B cell (primary cell): ENCODE measurements at places on chromosomes 2 and 18. TPM values are rescaled to one million over a fixed set of nuclear protein-coding genes. Genes with fewer than 3 reads are reported as not detected.

The CDKL4 gene
- 0.42 TPM in 1 of 2 replicates, not detected in the other for polyA plus RNA-seq

The RFTN2 gene
- polyA plus RNA-seq: not detected in 2 replicates

The RND3 gene
- polyA plus RNA-seq: not detected in 2 replicates

The CDK5R2 gene
- polyA plus RNA-seq: not detected in 2 replicates

The ITGB6 gene
- polyA plus RNA-seq: not detected in 2 replicates

The UPP2 gene
- not detected in 2 replicates for polyA plus RNA-seq

The D2HGDH gene
- 44.0 and 64.5 TPM in 2 replicates for polyA plus RNA-seq

The HOXD4 gene
- polyA plus RNA-seq: not detected in 2 replicates

The POTEI gene
- polyA plus RNA-seq: not detected in 2 replicates

The EFR3B gene
- polyA plus RNA-seq: not detected in 2 replicates

The LDLRAD4 gene
- 13.9 and 33.3 TPM in 2 replicates for polyA plus RNA-seq

The DES gene
- not detected in 2 replicates for polyA plus RNA-seq

The IMPA2 gene
- polyA plus RNA-seq: 5.9 and 8.0 TPM in 2 replicates

The CCDC148 gene
- not detected in 2 replicates for polyA plus RNA-seq

The PMAIP1 gene
- polyA plus RNA-seq: 89.3 and 150 TPM in 2 replicates
